ENCODE measurements at places on chromosomes 5 and 9. TPM values are rescaled to one million over a fixed set of nuclear protein-coding genes. Genes with fewer than 3 reads are reported as not detected.

Gene CDH9
- total RNA-seq = not detected

Gene GPX8
- total RNA-seq = 136 TPM

Gene TBC1D13
- total RNA-seq = 5.9 TPM

Gene GCNT4
- 5.1 TPM for total RNA-seq

Gene RASGRF2
- 12.5 TPM for total RNA-seq

Gene SAPCD2
- total RNA-seq = 24.9 TPM

Gene PRSS3
- total RNA-seq = not detected

Gene JAKMIP2
- total RNA-seq = 0.79 TPM

Gene PCDHGA11
- 0.22 TPM for total RNA-seq

Gene PCDHB13
- total RNA-seq = 1.3 TPM

Gene IL17B
- 1.00 TPM for total RNA-seq

Gene CATSPER3
- total RNA-seq = 0.08 TPM

Gene KLHL3
- total RNA-seq = not detected

Gene IFNW1
- not detected for total RNA-seq

Gene ADGRV1
- total RNA-seq = 0.13 TPM

Gene PCDHB7
- total RNA-seq = 0.85 TPM

Gene PCDHGA9
- total RNA-seq = 0.55 TPM

Gene CNTNAP3
- not detected for total RNA-seq

Gene ADGRD2
- not detected for total RNA-seq

All from SJSA1 (cell line).